ENCODE measurements at places on chromosomes 7 and 10.

DNA sequence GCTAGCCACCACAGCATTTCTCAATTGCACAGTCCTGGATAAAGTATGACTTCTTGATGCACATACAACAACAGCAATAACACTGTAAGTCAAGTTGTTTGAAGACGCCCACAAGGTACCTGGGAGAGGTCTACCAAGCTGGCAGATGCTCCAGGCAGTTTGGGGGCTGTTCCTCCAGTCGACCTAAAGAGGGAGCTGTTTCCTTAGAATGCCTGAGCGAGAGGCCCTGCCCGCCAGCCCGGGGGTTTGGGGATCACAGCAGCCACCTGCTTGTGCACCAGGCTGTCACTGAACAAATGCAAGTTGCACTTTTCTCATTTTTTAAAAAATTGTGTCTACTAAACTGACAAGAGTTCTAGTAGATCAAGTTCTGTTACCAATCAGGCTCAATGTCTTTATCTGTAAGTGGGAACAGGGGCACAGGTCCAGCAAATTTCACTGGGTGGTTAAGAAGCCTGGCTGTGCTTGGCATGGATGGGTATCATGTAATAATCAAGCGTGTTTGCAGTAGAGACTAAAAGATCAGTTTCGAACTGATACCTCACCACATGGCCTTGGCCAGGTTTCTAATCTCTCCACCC is 193.8 kb upstream of the ADO start:
- peak; percentile 70 for DNase-seq

DNA sequence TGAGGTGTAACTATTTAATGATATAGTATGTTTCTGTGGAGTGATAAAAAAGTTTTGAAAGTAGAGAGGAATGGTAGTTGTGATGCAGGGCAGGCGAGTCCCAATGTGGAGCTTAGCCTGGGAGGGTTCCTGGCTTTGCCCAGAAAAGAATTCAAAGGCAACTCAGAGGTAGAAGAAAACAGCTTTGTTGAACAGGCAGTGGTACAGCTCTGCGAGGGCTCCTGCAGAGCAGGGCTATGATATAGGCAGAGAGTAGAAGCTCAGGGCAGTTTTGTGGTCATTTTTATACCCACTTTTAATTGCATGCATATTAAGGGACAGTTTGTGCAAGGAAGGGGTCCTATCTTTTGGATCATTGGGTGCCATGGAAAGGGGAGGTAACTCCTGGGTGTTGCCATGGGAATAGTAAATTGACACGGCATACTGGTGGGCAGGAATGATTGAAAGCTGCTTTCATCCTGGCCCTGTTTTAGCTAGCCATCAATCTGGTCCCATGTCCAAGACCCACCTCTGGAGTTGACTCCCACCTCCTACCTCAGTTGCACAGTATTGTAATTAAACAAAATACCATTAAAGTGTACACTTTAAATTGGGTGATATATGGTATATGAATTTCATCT is 12.4 kb downstream of the CYP2C8 start:
- DNase-seq: no peak

- DNase-seq: no peak
Measured at GRCh38 chr7:9557853-9558252, 1124.4 kb downstream of the NXPH1 start.

DNA sequence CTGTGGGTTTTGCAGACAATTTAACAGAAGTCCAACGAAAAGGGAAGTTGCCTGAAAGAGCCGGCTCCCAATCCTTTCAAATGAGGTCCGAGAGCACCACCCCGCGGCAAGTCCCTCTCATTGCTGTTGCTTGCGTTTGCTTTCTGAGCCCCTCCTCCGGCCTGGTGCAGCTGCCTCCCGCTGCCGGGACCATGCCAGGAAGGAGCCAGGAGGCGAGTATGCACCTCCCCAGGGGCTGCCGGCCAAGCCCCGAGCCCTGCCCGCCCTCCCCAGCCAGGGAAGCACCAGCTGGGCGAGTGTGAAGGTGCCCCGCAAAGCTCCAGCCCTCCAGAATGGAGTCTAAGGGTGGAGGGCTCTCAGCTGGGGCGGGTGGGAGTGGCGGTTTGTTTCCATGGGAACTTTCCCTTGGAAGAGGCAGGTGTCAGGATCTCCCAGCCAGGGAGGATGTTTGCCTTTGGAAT is 25.8 kb upstream of the PPP2R2D start:
- peak; percentile 85 for DNase-seq

All from GM19239 (cell line).